Left ventricle myocardium inferior (tissue), 1 donor: ENCODE measurements at places on chromosomes 16 and 17. TPM values are rescaled to one million over a fixed set of nuclear protein-coding genes. Genes with fewer than 3 reads are reported as not detected.

The MVP gene
- 38.6 TPM for total RNA-seq

The LPO gene
- not detected for total RNA-seq

The PYY gene
- not detected for total RNA-seq

The DOC2A gene
- total RNA-seq, result 0.66 TPM

The LAT gene
- 0.93 TPM for total RNA-seq

The CRYBA1 gene
- total RNA-seq, result not detected

DNA sequence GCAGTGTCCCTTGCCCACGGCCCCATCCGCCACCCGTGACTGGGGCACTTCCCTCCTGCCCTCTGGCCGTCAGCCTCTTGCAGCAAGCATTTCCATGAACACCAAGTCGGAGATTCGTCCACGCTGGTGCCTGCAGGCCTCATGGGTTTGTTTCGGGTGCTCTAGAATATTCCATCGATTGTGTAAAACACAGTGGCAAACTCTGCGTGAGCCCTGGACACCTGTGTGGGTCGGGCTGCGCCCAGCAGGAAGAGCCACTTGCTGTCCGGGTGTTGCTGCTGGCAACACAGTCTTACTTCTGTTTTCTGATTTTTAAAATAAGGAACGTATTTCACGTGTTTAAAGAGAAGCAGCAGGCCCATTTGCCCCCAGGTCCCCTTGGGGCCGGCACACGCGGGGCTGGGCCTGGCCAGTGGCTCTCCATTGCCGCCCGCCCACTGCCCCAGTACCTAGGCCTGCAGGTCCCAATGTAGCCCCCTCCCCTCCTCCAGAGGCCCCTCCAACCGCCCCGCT is 10.0 kb downstream of the CYBC1 start:
- no peak overlapping the region for H3K27ac ChIP-seq
- no peak overlapping the region for H3K4me3 ChIP-seq
- DNase-seq, result no peak
- peaks cover 6% of the 10 kb centered on the region for H3K4me1 ChIP-seq
- no peaks in the 10 kb centered on the region for H3K27me3 ChIP-seq

DNA sequence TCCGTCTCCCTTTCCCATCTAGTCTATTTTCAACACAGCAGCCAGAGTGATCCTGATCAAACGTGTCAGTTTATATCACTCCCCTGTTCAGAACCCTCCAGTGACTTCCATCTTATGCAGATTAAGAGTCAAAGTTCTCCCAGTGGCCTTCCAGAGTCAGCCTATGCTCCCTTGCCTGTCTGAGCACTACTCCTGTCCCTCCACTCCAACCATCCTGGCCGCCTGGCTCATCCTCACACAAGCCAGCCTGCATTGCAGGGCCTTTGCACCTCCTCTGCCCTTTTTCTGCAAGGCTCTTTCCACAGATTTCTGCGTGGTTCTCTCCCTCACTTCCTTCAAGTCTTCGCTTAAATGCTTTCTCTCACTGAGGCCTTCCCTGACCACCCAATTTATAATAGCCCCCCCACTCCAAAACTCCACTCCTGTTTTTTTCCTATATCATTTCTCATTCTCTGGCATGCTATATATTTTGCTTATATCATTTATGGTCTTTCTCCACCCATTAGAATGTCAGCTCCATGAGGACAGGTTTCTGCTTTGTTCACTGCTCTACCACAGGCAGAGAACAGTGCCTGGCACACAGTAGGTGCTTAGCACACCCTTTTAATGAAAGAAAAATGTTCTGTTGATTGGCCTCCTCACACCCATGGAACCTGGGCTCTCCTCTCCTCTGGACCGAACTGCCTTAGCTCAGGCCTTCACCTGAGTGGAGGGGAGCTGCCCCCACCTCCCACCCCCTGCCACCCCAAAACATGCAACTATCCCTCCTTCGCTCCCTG is 9.3 kb downstream of the SAMD14 start:
- peaks cover 4% of the 10 kb centered on the region for H3K27me3 ChIP-seq
- H3K36me3 ChIP-seq, result no peaks in the 10 kb centered on the region
- no peak for DNase-seq
- H3K4me1 ChIP-seq, result peaks cover 25% of the 10 kb centered on the region
- no peak overlapping the region for H3K4me3 ChIP-seq

GRCh38 chr16:12327971-12328726 is 351.6 kb downstream of the SNX29 start:
- H3K36me3 ChIP-seq, result no peaks in the 10 kb centered on the region
- peaks cover 50% of the 10 kb centered on the region for H3K4me1 ChIP-seq
- H3K27me3 ChIP-seq, result no peaks in the 10 kb centered on the region
- DNase-seq, result no peak
- no peak overlapping the region for H3K27ac ChIP-seq
- no peak overlapping the region for H3K4me3 ChIP-seq

GRCh38 chr16:62050793-62051192 is 14.6 kb upstream of the CDH8 start:
- DNase-seq, result no peak
- H3K36me3 ChIP-seq, result no peaks in the 10 kb centered on the region
- H3K4me1 ChIP-seq, result no peaks in the 10 kb centered on the region
- H3K4me3 ChIP-seq, result no peak overlapping the region
- no peak overlapping the region for H3K27ac ChIP-seq

DNA sequence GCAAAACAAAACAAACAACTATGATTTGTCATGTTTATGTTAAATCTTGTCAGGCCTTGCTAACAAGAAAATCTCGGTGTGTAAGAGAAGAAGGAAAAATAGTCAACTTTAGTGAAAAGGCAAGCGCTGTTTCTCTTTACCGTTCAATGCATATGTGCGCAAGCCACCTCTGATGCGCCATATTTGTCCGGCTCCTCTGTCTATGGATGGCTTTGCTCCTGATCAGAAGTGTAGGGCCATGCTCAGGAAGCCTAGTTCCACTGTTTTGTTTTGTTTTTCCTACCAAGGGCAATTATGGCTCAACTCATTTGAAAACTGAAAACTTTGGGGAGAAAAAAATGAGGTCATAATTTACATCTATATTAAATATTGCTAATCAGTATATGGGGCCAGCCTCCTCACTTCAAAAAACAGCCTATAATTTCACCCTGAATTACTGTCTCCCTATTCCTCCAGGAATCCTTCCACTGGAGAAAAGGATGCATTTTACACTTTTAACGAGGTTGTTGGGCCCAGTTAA is 4.5 kb downstream of the MAF start:
- no peaks in the 10 kb centered on the region for H3K36me3 ChIP-seq
- H3K27me3 ChIP-seq, result no peaks in the 10 kb centered on the region
- peak overlapping the region; percentile 79 for H3K4me3 ChIP-seq
- peaks cover 42% of the 10 kb centered on the region for H3K4me1 ChIP-seq
- peak overlapping the region; percentile 95 for H3K27ac ChIP-seq

GRCh38 chr16:12329246-12329995 is 352.9 kb downstream of the SNX29 start:
- peak overlapping the region; percentile 75 for H3K27ac ChIP-seq
- H3K27me3 ChIP-seq, result no peaks in the 10 kb centered on the region
- no peak overlapping the region for H3K4me3 ChIP-seq
- no peak for DNase-seq
- peaks cover 41% of the 10 kb centered on the region for H3K4me1 ChIP-seq

GRCh38 chr16:23027386-23027785 is 121.9 kb downstream of the USP31 start:
- no peaks in the 10 kb centered on the region for H3K36me3 ChIP-seq
- no peak for DNase-seq
- H3K27ac ChIP-seq, result no peak overlapping the region
- peaks cover 52% of the 10 kb centered on the region for H3K27me3 ChIP-seq
- H3K4me3 ChIP-seq, result no peak overlapping the region

- H3K27me3 ChIP-seq, result no peaks in the 10 kb centered on the region
- H3K27ac ChIP-seq, result no peak overlapping the region
- H3K4me3 ChIP-seq, result no peak overlapping the region
Observed at GRCh38 chr17:35584061-35584460, 3.1 kb upstream of the AP2B1 start.

- no peak for DNase-seq
- peak overlapping the region; percentile 75 for H3K4me3 ChIP-seq
- H3K27me3 ChIP-seq, result no peaks in the 10 kb centered on the region
Observed at GRCh38 chr17:75153780-75154194, 525 bp downstream of the JPT1 start.

DNA sequence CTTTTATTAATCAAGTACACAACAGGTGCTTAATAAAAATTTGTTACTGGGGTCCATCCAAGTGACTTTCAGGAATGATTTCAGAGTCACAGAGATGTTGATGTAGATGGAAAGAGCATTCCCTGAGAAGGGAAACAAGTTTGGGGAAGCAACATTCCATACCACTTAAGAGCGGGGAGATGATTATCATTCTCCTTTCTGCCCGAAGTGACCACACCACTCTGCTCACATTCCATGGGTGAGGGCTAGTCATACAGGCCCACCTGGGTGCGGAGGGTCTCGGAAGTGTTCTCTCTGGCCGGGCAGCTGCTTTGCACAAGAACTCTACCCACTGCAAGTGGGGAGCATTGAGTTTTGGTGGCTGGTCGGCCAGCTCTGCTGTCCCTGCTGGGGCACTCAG is 231.4 kb downstream of the SNX29 start:
- DNase-seq, result no peak
- no peaks in the 10 kb centered on the region for H3K36me3 ChIP-seq
- no peaks in the 10 kb centered on the region for H3K27me3 ChIP-seq
- no peaks in the 10 kb centered on the region for H3K4me1 ChIP-seq
- H3K4me3 ChIP-seq, result no peak overlapping the region
- no peak overlapping the region for H3K27ac ChIP-seq

- no peak overlapping the region for H3K4me3 ChIP-seq
- no peaks in the 10 kb centered on the region for H3K36me3 ChIP-seq
- peaks cover 89% of the 10 kb centered on the region for H3K4me1 ChIP-seq
- no peaks in the 10 kb centered on the region for H3K27me3 ChIP-seq
- H3K27ac ChIP-seq, result peak overlapping the region; percentile 66
Observed at GRCh38 chr16:53773150-53773846, 69.3 kb downstream of the FTO start.

- H3K27me3 ChIP-seq, result no peaks in the 10 kb centered on the region
- DNase-seq, result no peak
- H3K36me3 ChIP-seq, result no peaks in the 10 kb centered on the region
- H3K4me1 ChIP-seq, result peaks cover 14% of the 10 kb centered on the region
- no peak overlapping the region for H3K4me3 ChIP-seq
Observed at GRCh38 chr16:69240331-69240730, 53.4 kb downstream of the SNTB2 start.

DNA sequence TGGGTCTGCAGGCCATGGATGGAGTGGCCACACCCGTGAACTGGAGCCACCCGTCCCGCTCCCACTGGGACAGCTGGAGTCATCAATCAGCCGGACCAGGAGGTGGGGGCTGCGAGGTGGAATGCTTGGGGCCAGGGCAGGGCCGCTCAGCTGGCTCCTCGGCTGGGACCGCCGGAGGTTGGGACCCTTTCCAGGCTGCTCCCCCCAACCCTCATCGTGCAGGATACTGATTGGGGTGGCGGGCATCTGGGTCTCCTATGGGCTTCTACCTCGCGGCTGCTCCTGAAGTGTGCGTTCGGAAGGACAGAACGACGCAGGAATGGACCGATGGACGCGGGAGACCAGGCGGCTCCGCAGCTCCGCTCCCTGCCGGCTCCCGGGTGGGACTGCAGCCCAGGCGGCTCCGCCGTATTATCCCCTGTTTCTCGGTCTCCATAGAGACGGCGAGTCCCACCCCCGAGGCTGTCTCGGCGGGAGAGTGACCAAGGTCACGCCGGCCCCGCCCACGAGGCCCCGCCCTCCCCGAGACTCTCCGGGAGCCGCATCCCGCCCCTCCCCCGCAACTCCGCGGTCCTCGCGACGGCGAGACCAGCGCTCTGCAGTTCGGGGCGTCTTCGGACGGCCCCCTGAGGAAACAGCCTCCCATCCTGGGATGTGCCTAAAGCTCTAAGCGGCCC is at the start of gene TPPP3:
Gene TPPP3, minus strand, starts transcription at position 388 of the 677 bp plus-strand sequence. CDS start 2,387 bp downstream, outside the sequence.
- DNase-seq, result peak; percentile 92
- H3K4me3 ChIP-seq, result peak within 1 kb of the TSS; percentile 66
- H3K27me3 ChIP-seq, result peaks cover 19% of the 10 kb centered on the region

DNA sequence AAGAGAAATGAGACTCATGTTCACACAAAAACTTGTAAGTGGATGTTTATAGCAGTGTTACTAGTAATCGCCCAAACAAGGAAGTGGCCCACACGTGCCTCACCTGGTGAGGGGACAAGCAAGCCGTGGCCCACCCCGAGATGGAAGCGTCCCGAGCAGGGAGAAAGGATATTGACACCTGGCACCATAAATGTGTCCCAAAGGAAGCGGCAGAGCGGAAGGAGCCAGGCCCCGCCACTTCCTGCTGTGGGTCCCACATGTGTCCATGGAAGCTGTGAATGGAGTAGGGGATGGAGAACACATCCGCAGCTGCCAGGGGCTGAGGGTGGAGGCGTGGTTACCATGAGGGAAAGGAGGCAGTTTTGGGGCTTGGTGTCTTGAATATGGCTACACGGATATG is 18.9 kb downstream of the KCNJ18 start:
- no peak overlapping the region for H3K27ac ChIP-seq
- no peak overlapping the region for H3K4me3 ChIP-seq
- H3K36me3 ChIP-seq, result no peaks in the 10 kb centered on the region

DNA sequence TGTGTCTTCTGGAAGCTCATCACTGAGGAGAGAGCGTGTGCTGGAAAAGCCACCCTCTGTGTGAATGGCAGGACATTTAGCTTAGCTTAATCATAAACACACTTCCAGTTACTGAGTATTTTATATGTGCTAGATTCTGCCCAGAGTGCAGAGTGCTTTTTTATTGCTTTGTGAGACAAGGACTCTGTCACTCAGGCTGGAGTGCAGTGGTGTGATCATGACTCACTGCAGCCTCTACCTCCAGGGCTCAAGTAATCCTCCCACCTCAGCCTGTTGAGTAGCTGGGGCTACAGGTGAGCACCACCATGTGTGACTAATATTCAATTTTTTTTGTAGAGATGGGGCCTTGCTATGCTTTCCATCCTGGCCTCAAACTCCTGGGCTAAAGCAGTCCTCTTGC is 61.4 kb upstream of the IRX3 start:
- no peaks in the 10 kb centered on the region for H3K36me3 ChIP-seq
- H3K4me3 ChIP-seq, result no peak overlapping the region
- no peak overlapping the region for H3K27ac ChIP-seq
- H3K27me3 ChIP-seq, result no peaks in the 10 kb centered on the region
- no peaks in the 10 kb centered on the region for H3K4me1 ChIP-seq

- H3K27me3 ChIP-seq, result peaks cover 8% of the 10 kb centered on the region
- H3K4me3 ChIP-seq, result no peak overlapping the region
- H3K27ac ChIP-seq, result no peak overlapping the region
- peaks cover 4% of the 10 kb centered on the region for H3K4me1 ChIP-seq
Observed at GRCh38 chr16:49497466-49497865, 123.9 kb downstream of the C16orf78 start.

- peaks cover 34% of the 10 kb centered on the region for H3K4me1 ChIP-seq
- H3K27me3 ChIP-seq, result no peaks in the 10 kb centered on the region
- peak; percentile 61 for DNase-seq
- peak overlapping the region; percentile 56 for H3K4me3 ChIP-seq
- peak overlapping the region; percentile 84 for H3K27ac ChIP-seq
Observed at GRCh38 chr17:45172541-45173286, 11.0 kb downstream of the HEXIM2 start.

DNA sequence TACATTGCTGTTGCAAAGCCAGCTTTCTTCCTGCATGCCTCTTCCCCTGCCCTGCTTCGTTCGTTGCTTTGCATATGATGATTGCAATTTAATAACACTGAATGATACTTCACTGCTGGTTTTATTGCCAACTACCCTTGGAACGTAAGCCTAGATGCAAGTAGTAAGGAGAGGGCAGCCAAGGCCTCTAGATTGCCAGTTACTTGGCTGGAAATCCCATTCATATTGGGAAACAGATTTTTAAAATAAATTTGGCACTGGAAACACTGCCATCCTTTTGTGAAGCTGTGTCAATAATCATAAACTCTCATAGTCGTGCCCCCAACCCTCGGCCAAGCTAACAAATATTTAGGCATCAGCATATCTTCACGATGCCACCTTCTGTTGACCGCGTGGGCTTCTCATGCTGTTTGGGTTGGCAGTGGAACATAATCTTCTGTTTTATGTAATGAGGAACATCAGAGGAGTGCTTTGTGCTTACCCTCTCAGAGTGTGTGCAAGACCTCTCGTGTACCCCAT is 86.5 kb downstream of the MAP2K6 start:
- peak overlapping the region; percentile 43 for H3K4me3 ChIP-seq
- H3K4me1 ChIP-seq, result peaks cover 30% of the 10 kb centered on the region
- H3K36me3 ChIP-seq, result no peaks in the 10 kb centered on the region
- peak overlapping the region; percentile 60 for H3K27ac ChIP-seq
- H3K27me3 ChIP-seq, result no peaks in the 10 kb centered on the region
